ENCODE measurements at places on chromosomes 1 and 21.

- DNase-seq, result no peak
Measured at GRCh38 chr1:226355669-226356551, 46.9 kb upstream of the LIN9 start.

DNA sequence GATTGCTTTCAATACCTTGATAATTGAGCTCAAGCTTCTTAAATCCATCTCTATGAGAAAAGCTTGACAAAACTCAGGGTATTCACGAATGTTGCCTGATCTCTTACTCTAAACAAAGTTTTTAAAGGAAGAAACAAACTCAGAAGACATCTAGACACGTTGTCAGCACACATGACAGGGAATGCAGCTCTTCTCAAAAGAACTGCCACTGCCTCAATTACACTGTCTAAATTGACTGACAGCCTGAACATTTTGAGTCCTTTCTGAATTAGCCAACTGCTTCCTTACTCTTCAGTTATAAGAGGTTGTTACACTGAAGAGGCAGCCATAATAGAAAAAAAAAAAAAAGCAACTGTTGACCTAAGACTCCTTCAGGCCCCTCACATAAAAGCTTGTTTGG lies 1646.7 kb upstream of the B3GALT2 start:
- no peak for DNase-seq

GRCh38 chr1:17301767-17302166 lies 6.2 kb upstream of the PADI4 start:
- no peak for DNase-seq

- DNase-seq, result no peak
Measured at GRCh38 chr21:17989780-17990179, 170.6 kb upstream of the C21orf91 start.

DNA sequence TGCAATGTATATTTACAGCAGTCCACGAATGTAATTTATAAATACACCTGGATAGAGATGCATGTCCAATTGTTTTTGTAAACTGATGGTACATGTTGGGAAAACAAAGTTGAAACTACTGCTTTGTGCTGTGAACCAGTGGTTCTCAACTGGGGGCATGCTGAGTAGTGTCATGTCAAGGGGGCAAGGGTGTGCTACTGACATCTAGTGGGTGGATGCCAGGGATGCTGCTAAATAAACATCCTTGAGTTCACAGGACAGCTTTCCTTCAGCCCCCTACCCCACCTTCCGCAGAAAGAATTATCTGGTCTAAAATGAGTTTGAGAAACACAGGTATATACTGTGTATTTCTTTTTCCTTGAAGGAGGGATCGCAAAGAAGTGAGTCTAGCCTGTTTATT lies 95.9 kb downstream of the RASAL2 start:
- peak; percentile 57 for DNase-seq

GRCh38 chr1:71083271-71083670 lies 2.4 kb upstream of the ZRANB2 start:
- DNase-seq, result no peak

DNA sequence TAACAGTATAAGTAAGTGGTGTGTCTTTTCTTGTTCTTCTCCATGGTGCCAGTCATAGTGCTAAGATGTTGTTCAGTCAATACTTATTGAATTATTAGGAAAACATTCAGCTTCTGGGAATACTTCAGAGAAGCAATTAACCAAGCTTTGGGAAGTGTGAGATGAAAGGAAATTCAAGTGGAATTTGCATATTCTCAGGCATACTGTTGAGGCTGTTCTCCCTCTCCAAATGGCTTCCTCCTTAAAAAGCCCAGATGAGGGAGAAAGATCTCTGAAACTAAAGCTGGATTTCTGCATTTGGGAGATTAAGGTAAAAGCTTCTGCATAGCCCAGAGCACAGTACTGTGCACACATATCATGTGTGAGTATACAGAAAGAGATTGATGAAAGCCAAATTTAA lies 73.4 kb downstream of the MACF1 start:
- DNase-seq, result no peak

GRCh38 chr1:17802945-17803344 lies 47.8 kb downstream of the ACTL8 start:
- no peak for DNase-seq

GRCh38 chr1:12528021-12528852 lies 89.8 kb downstream of the DHRS3 start:
- DNase-seq, result peak; percentile 86

- no peak for DNase-seq
Measured at GRCh38 chr1:85048296-85049064, at the start of gene MCOLN3. TSS of gene MCOLN3 (minus strand) at chr1:85048500. CDS start at chr1:85045360, 3,140 bp downstream.

Data from MV-4-11 (cell line).